Mucosa of descending colon (tissue), 3 donors: ENCODE measurements at places on chromosomes 4 and X. TPM values are rescaled to one million over a fixed set of nuclear protein-coding genes. Genes with fewer than 3 reads are reported as not detected.

EREG gene
- 1.5 TPM for total RNA-seq

TBX22 gene
- not detected for total RNA-seq

KLHL34 gene
- total RNA-seq, result 2.1 TPM

POU4F2 gene
- not detected for total RNA-seq

MTM1 gene
- 56.9 TPM for total RNA-seq

LRBA gene
- total RNA-seq, result 98.4 TPM

TRO gene
- 0.67 TPM for total RNA-seq

DNA sequence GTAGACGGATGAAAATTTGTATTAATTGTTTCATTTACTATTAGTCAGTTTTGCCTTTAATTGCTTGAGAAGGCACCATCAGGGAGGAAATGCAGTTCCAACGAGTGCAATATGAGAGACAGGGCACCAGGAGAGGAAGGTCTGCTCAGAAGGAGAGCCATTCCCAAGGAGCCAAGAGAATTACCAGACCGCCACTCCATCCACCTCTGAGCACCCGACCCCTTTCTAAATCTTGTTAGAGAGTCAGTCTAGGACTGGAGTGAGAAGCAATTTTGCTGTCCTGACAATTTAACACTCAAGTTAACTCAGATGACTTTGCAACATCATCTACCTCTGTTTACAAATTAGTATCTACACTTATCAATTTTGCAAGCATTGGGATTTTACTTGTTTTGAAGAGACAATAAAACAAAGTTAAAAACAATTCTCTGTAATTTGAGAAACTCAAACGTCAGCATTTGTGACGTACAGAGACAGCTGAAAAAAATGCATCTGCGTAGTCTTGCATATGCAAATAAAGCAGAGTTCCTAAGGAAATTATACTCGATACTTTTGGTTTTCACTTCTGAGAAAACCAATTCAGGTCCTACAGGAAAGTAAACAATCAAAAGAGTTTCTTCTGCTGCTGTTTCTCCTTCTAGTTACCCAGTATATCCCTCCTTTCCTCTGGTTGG is 1704.7 kb upstream of the TENM3 start:
- DNase-seq, result no peak

DNA sequence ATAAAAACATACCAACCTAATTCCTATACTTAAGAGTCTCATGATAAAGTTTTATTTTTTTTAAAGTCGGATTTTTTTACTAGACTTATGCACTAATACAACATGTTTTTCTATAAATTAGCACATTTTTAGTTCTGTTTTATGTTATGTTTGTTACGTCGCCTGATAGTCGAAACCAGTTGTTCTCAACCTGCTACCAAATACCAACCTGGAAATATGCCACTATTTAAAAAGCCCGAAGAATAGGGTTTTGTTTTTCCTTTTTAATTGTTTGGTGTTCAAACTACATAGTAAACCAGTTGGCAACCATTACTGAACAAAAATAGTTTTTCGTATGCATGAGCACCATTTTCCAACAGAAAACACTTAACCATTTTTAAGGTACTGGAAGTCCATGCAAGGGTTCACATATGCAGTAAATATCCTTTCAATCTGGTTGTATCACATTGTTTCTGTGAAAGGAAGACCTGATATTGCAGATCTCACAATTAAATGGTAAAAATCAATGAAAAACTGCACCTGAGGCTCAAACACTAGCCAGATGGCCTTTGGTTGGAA is 1.4 kb downstream of the WDFY3 start:
- DNase-seq, result no peak

DNA sequence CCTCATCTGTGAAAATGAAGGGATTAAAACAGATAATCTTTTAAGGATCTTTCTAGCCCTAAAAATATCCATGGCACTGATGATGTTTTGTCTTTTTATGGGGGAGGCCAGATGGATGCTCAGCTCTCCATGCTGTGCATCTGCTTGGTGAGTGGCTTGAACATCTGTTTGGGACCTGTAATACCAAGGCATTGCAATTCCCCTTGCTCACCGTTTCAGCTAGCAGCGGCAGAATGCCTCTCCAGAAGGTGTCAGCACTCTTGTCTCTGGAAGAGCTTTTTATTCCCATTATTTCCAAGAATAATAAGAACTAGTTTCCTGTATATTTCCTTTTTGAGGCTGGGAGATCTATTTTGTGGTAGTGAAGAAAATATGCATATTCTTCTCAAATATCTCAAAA is 151.9 kb upstream of the ANK2 start:
- no peak for DNase-seq

GRCh38 chr4:108360754-108361445 is 192.2 kb upstream of the LEF1 start:
- DNase-seq, result no peak

- no peak for DNase-seq
These were observed 2.3 kb downstream of the CD99 start for GRCh38 chrX:2693113-2694002.

DNA sequence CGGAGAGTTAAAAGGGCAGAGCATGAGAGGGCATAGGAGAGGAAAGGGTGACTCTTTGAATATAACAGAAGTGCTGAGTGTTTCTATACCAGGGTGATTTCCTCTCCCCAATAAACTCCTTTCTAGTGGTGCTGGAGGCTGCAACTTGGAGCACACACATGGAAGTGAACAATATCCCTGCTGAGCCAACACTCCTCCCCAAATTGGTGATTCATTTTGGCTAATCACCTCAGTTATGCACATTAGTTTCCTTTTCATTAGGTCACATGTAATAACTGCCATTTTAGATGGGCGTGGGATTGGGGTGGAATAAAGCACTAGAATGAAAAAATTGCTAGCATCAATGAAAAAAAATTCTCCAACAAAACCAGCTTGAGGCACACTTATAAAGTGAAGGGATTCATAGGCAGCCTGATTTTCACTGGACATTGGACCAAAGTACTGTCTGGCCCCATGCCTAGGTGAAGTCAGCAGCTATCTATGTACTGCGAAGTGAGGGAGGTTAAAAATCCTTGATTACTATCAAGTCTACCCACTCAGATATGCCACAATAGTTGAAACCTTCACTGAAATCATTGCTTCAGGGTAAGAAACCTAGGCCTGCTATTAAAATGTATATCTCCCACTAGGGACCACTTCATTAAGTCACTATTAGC is 174.0 kb downstream of the GLUD2 start:
- no peak for DNase-seq

GRCh38 chr4:75005727-75006126 is 72.8 kb downstream of the PARM1 start:
- no peak for DNase-seq

DNA sequence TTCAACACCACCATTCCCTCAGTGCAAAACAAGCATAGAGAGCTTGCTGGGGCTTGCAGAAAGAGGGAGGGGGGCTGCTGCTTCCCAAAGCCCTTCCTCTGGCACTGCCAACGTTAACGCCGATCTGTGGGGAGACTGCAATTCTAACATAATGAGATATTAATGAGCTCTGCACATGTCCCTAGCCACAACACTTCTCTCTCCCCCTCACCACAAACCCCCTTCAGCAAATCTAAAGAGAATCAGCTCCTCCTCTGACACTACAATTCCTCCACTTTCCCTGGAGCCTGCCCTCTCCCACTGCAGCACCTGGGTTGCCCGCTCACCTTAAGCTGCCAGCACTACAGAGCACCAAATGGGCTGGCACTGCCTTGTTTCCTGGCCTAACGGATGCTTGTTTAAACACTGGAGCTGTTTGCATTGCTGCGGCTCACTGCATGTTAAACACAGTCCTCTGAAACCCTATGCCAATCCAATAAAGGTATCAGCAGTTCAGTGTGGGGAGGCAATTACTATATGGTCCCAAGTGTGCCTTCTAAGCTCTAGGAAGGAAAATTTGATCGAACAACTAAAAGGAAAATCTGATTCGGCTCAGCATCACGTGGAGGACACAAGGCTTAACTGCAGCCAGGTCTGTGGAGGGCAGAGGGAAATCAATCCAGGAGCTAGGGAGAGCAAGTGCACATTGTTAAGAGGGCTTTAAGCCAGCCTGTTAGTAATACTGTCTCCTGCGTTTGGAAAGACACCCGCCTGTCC is 232.4 kb downstream of the MAML3 start:
- peak; percentile 43 for DNase-seq

- peak; percentile 44 for DNase-seq
These were observed 3.4 kb upstream of the SCD5 start for GRCh38 chr4:82801910-82802521.

DNA sequence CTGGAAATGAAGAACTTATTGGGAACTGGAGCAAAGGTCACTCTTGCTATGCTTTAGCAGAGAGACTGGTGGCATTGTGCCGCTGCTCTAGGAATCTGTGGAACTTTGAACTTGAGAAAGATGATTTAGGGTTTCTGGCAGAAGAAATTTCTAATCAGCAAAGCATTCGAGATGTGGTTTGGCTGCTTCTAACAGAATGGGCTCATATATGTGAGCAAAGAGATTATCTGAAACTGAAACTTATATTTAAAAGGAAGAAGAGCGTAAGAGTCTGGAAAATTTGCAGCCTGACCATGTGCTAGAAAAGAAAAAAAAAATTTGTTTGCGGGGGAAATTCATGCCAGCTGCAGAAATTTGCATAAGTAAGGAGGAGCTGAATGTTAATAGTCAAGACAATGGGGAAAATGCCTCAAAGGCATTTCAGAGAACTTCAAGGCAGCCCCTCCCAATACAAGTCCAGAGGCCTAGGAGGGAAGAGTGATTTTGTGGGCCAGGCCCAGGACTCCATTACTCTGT is 35.9 kb upstream of the PAPSS1 start:
- DNase-seq, result no peak

DNA sequence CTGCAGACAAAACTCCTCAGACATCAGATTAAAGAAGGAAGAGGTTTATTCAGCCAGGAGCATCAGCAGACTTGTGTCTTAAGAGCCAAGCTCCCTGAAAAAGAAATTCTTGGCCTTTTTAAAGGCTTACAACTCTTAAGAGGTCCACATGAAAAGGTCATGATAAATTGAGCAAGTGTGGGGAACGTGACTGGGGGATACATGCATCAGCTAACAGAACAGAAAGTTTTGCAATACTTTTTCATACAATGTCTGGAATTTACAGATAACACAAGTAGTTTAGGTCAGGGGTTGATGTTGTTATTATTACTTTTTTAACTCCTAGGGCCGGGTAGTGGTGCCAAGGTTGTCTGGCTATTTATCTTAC is 55.6 kb upstream of the RBMX start:
- DNase-seq, result no peak

DNA sequence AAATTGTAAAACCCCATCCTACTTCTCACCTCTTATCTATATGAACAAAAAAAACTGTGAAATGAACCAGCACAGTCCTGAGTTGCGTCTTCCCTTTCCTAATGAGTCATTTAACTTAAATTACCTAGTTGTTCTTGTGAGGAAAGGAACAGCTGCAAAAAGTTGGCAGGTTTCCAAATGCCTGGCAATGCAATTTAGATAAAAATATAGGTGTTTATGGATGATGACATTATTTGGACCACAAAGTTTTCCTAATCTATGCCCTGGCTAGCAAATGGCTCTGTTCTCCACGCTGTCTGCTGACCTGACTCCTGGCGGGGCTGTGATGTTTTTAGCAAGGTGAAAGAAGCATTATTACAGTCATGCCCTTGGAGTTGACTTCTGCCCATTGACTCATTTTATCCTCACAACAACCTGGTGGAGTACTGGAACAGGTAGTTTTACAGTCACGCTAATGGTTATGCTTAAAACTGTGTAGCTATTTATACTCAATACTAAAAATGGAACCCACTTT is 29.8 kb upstream of the RELL1 start:
- DNase-seq, result peak; percentile 80

GRCh38 chr4:103307453-103308247 is 109.5 kb upstream of the CENPE start:
- DNase-seq, result no peak

- no peak for DNase-seq
These were observed 31.4 kb downstream of the VCX2 start for GRCh38 chrX:8139716-8140115.

DNA sequence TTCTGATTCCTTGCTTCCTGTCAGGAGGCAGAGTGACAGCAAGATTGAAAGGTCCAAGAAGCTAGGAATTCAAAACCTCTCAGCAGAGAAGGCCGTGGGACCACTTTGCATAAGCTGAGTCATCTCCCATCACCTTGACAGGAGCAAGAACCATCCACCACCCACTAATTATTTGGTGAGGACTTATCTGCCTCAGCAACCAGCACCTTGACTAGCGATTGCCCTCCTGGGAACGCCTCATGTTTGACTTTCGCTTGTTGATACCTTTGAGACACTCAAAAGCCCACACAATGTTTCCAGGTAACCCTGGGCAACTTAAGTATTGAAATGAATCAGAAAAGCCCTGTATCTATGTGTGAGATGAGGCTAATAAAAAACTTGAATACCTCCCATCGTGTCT is 233.5 kb upstream of the GYPA start:
- no peak for DNase-seq

DNA sequence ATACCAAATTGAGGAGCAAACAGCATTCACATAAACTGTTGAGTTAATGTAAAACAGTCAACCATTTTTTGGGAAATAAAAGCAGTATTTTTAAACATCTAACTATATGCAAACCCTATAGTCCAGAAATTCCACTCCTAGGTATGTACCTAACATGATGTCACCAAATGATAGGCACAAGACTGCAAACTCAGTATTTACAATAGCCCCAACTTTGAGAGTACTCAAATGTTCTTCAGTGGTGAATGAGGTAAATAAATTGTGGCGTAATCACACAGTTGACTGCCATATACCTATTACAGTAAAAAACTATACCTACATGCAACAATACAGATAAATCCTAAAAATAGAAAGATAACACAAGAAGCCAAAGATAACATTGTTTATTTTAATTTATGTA is 1243.8 kb upstream of the ADGRL3 start:
- DNase-seq, result no peak

DNA sequence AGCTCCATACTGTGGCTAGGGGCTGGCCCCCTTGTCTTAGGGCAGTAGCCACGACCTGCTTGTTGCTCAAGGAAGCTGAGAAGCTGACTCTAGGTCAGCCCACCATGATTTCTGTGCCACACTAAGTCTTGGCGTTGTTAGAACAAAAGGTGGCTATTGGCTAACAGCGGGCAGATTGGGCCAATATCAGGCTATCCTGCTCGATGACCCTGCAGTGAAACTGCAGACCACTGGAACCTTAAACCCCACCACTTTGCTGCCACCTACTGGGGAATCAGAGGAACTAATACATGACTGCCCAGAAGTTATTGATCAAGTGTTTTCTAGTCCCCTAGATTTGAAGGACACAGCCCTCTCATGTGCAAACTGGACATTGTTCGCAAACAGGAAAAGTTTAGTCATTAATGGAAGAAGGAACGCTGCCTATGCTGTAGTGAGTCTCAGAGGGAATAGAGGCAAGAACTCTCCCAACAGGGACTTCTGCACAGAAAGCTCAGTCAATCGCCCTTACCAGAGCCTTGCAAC is 17.0 kb upstream of the PAPSS1 start:
- DNase-seq, result peak; percentile 29

DNA sequence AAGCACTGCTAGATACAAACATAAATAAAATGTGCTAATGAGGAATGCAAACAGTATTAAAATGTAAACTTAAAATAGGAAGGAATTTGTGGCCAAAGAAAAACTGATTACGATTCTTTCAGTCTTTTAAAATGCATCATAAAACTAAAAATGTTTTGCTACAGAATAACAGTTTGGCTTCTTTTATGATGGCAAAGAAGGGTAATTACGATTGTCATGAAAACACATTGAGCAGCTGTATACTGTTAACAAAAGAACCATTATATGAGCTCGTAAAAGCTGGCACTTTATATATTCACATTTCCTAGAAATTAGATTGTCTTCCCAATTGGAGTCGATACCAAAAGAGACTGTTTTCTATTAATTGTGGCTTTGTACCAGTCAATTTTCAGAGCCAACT is 290.4 kb downstream of the NR3C2 start:
- DNase-seq, result no peak
